ENCODE measurements at places on chromosomes 11 and 22.

DNA sequence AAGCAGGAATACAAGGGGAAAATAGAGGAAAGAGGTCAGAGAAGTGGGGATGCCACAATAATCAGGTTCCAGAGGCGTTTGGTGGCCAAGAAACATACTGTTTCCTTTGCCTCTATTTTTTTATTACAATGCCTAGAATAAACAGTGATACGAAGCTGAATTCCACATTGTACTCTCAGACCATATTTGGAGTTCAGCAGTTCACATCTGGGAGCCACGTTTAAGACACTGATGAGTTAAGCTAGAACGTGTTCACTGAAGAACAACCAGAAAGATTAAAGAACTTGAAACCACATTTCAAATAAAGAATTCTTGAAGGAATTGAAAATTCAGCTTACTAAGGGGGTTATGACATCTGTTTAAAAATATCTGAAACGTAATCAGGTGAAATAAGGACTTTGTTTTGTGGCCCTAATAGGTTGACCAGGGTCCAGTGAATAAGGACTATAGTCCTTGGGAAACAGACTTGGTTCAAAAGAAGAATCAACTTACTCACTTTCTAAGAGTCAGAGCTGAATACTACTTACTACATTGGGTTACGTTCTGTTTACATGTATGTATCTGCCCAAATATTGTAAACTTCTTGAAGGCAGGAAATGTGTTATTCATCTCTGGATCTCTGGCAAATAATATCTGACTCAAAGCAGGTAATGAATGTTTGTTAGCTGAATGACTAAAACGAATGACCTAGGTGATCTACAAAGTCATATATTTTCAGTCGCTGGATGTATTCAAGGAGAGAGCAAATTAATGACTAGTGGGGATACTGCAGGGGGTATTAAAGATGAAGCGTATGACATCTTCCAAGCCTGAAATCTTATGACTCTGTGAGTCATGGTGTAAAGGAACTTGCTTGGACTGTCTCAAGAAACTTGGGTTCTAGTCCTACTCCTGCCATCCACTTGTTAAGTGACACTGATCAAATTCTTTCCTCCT lies 247.0 kb upstream of the NARS2 start:
- DNase-seq, result no peak

DNA sequence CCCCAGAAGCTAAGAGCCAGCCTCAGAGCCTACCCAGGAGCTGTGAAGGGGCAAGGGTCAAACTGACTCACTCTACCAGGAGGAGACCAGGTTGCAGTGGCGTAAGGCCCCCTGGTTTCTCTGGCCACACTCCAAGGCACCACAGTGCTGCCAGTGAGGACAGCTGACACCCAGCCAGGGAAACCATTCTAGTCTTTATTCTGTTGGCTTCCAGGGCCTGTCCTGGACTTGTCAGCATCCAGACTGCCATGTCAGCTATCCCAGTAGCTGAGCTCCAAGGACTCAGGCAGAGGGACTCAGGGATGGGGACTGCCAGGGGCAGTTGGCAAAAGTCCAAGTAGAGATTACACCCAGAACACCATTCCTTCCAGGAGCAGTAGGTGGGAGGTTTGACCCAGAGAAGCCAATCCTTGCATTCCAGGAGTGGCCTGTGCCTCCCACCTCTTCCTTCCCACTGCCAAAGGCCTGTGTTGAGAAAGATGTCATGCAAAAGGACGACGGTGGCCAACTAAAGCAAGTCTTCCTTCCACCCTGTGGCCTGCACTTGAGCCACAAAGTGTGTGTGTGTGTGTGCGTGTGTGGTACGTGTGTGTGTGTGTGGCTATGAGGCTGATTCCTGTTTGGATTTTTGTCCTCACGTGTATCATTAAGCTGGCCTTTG lies 3.6 kb upstream of the MAPK8IP1 start:
- DNase-seq, result no peak

DNA sequence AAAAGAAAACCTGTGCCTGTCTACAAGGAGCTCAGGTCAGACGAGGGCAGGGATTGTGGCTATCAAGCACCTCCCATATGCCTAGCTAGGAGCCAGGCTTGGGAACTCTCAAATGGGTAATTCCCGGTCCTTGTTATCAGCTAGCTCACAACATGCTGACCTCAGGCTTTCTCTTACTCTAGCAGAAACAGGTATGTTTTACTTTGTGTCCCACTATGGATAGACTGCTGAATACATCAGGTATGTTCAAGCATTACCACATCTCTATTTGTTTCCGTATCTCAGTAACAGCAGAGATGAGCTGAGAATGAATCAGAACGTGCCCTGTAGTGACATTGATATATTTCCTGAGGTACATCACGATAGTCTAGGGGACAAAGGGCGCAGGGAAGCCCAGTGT lies 29.4 kb downstream of the SHISA8 start:
- DNase-seq, result no peak

DNA sequence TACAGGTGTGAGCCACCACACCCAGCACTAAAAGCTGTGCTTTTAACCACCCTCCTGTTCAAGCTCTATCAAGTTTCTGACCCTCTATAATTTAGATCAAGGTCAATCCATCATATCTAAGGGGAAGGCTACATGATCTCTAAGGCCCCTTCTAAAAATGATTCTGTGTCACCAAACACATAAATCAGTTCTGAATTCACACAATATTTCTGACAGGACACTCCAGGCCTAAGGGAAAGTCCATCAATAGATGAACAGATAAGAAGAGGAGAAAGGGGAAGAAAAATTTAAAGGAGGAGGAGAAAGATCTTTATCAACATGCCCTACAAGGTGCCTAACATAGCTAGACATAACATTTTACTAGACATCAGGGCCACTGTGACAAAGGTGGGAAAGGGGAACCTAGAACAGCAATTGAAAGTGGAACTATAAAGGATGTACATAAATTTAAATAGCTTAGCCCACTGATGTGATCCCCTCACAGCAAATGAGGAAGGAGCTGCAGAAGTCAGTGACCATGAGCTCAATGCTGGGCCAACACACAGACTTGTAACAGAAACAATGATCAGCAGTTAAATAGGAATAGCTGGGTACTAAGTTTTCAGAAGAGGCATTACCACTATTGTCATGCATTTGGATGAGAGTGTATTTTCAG lies 4.7 kb downstream of the PRCP start:
- DNase-seq, result peak; percentile 82

GRCh38 chr11:2924821-2925675 lies 4.2 kb downstream of the PHLDA2 start:
- no peak for DNase-seq

GRCh38 chr11:77882396-77882795 lies 61.5 kb downstream of the AAMDC start:
- DNase-seq, result no peak

DNA sequence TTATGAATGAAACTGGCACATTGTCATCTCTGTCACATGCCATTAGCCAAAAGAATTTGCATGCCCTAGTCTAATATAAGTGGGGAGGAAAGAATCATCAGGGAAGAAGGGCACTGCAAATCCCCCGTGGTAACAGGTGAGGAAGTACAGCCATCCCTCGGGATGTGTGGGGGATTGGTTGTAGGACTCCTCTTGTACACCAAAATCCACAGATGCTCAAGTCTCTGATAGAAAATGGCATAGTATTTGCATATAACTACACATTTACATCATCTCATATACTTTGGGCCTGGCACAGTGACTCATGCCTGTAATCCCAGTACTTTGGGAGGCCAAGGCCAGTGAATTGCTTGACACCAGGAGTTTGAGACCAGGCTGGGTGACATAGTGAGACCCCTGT lies 109.7 kb downstream of the HIPK3 start:
- no peak for DNase-seq

DNA sequence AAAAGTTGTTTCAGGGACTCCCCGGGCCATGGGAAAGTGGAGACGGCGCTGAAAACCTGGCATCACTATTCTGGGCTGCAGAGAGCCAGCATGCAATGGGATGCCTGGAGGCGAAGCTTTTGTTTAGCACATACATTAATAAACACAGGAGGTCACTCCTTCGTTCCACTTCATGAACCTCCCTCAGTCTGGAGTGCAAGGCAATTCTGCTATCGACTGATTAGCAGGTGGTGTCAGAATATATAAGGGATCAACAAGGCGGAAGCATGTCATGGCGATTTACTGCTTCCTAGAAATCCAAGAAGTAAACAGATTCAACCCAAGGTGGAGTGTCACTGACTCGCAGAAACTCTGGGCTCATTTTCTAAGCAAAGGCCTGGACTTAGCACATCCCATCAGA lies 45.4 kb upstream of the MN1 start:
- DNase-seq, result no peak

GRCh38 chr22:43553451-43554258 lies 141.8 kb downstream of the MPPED1 start:
- no peak for DNase-seq

DNA sequence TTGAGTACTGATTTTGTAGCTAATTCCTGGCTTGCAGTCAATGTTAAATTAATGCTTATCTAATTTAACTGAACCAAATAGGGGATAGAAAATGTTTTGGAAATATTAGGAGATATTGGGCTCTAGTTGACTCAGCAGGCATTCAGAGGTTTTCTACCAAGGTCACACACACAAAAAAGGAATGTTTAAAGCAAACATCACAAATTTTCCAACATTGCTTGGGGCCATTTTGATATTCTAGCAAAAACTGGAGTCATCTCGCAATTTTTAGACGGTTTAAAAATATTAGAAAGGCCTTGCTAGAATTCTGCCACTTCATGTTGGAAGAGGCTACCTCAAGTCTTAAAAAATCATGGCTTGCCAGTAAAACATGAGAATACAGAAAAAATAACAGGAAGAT lies 2082.1 kb upstream of the RAG2 start:
- DNase-seq, result no peak

DNA sequence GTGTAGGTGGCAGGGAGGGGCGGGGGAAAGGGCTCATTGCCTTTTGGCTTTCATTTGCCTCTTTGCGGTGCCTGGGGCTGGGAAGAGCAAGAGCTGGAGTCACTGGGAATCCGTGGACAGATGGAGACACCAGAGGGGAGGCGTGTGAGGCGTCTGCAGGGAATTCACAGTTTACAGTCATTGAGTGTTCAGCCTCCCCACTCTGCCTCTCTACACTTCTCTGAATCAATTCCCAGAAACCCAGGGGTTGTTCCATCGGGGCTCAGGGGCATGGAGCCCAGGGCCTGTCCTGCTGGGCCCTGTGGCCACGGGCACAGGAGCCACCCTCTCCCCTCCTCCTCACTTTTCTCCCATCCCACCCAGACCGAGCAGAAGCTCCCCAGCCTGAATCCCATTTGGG lies 160.5 kb upstream of the NAV2 start:
- DNase-seq, result no peak

- DNase-seq, result no peak
Measured at GRCh38 chr11:68525336-68525735, 64.8 kb downstream of the PPP6R3 start.

DNA sequence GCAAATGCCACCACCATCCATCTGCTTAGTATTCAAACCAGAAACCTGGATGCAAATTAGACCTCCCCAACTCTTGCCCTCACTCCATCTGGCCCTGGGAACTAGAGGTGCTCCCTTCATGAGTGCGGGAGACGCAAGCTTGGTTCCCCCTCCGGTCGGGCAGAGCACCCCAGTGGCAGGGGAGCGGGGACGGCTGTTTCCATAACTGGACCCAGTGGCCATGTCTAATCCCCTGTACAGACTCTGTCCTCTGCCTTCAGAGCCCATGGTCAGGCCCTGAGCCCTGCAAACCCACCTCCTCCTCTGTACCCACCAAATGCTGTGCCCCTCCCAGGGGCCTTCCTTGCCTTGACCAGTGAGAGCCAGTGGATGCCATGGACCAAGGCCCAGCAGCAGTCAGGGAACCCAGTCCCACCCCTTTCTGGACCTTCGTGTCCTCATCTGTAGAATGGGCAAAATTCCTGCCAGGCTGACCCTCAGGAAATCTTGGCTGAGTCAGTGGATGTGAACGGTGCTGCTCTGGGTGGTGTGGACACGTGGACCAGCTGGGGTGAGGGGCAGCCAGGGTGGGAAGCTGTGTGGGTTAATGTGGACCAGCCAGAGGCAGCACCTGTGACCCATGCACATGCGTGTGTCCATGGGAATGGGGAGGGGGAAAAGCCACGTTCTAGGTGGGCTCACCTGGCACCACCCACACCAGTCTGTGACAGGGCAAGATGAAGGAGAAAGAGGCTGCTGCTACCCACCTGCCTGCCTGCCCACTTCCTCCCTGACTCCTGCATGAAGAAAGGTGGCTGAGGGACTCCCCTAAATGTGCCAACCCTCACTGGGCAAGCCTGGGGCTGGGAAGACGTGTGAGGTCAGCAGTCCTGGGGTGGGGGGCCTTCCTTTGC lies 72.8 kb downstream of the LRRC32 start:
- no peak for DNase-seq

- DNase-seq, result peak; percentile 21
Measured at GRCh38 chr11:70176940-70177689, 26.0 kb upstream of the FADD start.

- no peak for DNase-seq
Measured at GRCh38 chr11:121563900-121564822, 111.4 kb upstream of the SORL1-AS1 start.

GRCh38 chr22:20763630-20764470 lies 10.1 kb upstream of the SERPIND1 start:
- DNase-seq, result no peak

- peak; percentile 88 for DNase-seq
Measured at GRCh38 chr11:93655047-93655446, 6.4 kb upstream of the CEP295 start.

- peak; percentile 87 for DNase-seq
Measured at GRCh38 chr11:117960406-117960805, 25.8 kb upstream of the IL10RA start.

- DNase-seq, result peak; percentile 28
Measured at GRCh38 chr22:23216461-23217170, 36.3 kb downstream of the BCR start.

DNA sequence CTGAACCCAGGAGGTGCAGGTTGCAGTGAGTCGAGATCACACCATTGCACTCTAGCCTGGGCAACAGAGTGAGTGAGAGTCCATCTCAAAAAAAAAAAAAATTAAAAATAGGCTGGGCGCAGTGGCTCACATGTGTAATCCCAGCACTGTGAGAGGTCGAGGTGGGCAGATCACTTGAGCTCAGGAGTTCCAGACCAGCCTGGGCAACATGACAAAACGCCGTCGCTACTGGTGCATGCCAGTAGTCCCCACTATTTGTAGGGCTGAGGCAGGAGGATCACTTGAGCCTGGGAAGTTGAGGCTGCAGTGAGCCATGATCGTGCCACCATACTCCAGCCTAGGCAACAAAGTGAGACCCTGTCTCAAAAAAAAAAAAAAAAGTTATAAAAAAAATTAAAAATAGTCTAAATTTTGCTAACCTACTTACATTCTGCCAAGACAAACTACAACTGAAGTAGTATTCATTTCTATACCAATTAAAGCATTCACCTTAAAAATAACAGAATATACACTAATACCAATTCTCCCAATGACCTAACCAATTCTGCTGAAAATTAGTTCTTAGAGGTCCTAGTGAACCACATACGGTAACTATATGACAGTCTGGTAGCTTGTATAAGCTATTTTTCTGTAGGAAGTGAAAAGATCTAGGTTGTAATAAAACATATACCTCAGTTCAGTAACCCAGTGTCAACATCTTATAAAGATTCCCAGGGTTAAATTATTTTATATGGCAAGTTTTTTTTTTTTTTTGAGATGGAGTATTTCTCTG lies 7.1 kb downstream of the DDX6 start:
- no peak for DNase-seq
